ENCODE measurements at places on chromosomes 5 and 9. TPM values are rescaled to one million over a fixed set of nuclear protein-coding genes. Genes with fewer than 3 reads are reported as not detected.

PRSS3 gene
- 30.7 TPM for total RNA-seq

NR5A1 gene
- not detected for total RNA-seq

PCDHAC2 gene
- total RNA-seq = not detected

BAAT gene
- total RNA-seq = not detected

SNCB gene
- not detected for total RNA-seq

SLC45A2 gene
- not detected for total RNA-seq

PDCD1LG2 gene
- 36.8 TPM for total RNA-seq

ENTREP1 gene
- not detected for total RNA-seq

GDF9 gene
- total RNA-seq = not detected

- peak; percentile 49 for DNase-seq
- no peaks in the 10 kb centered on the region for H3K36me3 ChIP-seq
- no peaks in the 10 kb centered on the region for H3K4me1 ChIP-seq
- H3K27me3 ChIP-seq = no peaks in the 10 kb centered on the region
- no peak overlapping the region for H3K27ac ChIP-seq
Measured at GRCh38 chr5:122458278-122458872, 146.3 kb downstream of the SNCAIP start.

GRCh38 chr9:2192356-2192979, 177.3 kb downstream of the SMARCA2 start:
- DNase-seq = peak; percentile 20
- no peaks in the 10 kb centered on the region for H3K27me3 ChIP-seq
- peaks cover 7% of the 10 kb centered on the region for H3K36me3 ChIP-seq
- H3K4me1 ChIP-seq = peaks cover 3% of the 10 kb centered on the region
- H3K4me3 ChIP-seq = no peak overlapping the region

DNA sequence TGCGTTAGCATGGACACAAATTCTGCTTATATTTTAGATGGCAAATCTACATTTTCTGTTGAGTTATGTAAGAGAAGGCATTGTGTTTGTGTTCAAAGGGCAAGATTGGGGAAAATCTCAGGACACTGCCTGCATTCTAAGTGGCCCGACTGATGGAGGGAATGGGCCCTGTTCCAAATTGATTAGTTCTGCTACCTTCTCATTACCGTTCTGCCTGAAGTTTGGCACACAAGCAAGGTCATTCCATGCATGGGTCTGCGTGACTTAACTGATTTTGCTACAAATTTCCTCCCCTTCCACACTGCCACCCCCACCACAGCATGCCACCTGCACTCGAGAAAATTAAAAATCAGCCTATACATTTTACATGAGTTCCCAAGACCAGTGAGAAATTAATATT, 409.9 kb downstream of the BRINP1 start:
- H3K27me3 ChIP-seq = no peaks in the 10 kb centered on the region
- H3K36me3 ChIP-seq = no peaks in the 10 kb centered on the region
- peaks cover 11% of the 10 kb centered on the region for H3K4me1 ChIP-seq
- no peak overlapping the region for H3K27ac ChIP-seq
- no peak overlapping the region for H3K4me3 ChIP-seq

DNA sequence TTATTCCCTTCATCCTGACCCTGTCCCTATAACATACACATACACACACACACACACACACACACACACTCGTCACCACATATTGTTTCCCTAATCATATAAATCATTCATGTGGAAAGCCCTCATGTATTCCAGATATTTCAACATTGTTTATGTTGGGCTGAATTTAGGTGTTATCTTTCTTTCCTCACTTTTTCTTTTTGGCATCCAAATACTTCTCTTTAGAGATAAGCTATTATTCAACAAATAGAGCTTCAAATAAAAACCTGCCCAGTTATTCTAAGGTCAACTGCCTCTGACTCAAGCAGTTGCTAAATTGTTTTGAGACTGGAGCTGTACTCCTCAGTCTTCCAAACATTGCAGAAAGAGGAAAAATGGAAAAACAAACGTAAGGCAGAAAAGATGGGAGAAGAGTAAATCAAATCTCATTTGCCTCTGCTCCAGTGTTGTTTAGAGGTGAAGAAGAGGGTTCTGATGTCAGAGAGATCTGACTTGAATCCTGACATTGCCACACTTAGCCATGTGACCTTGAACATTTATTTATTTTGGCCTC, 215.7 kb downstream of the GAS1 start:
- no peaks in the 10 kb centered on the region for H3K36me3 ChIP-seq
- H3K27me3 ChIP-seq = no peaks in the 10 kb centered on the region
- peak; percentile 70 for DNase-seq
- peaks cover 51% of the 10 kb centered on the region for H3K4me1 ChIP-seq
- no peak overlapping the region for H3K4me3 ChIP-seq

GRCh38 chr9:71487061-71487460, 281.3 kb downstream of the CEMIP2 start:
- H3K27ac ChIP-seq = no peak overlapping the region
- H3K4me3 ChIP-seq = no peak overlapping the region
- no peaks in the 10 kb centered on the region for H3K36me3 ChIP-seq
- no peaks in the 10 kb centered on the region for H3K4me1 ChIP-seq

GRCh38 chr5:61626639-61627282, 294.7 kb downstream of the ZSWIM6 start:
- no peak overlapping the region for H3K27ac ChIP-seq
- DNase-seq = no peak
- H3K27me3 ChIP-seq = no peaks in the 10 kb centered on the region
- H3K4me3 ChIP-seq = peak overlapping the region; percentile 71
- peaks cover 4% of the 10 kb centered on the region for H3K4me1 ChIP-seq
- H3K36me3 ChIP-seq = no peaks in the 10 kb centered on the region

- peaks cover 14% of the 10 kb centered on the region for H3K36me3 ChIP-seq
- no peak for DNase-seq
- no peaks in the 10 kb centered on the region for H3K27me3 ChIP-seq
- H3K27ac ChIP-seq = no peak overlapping the region
Measured at GRCh38 chr9:136407911-136408310, 2.5 kb downstream of the ENTR1 start.

DNA sequence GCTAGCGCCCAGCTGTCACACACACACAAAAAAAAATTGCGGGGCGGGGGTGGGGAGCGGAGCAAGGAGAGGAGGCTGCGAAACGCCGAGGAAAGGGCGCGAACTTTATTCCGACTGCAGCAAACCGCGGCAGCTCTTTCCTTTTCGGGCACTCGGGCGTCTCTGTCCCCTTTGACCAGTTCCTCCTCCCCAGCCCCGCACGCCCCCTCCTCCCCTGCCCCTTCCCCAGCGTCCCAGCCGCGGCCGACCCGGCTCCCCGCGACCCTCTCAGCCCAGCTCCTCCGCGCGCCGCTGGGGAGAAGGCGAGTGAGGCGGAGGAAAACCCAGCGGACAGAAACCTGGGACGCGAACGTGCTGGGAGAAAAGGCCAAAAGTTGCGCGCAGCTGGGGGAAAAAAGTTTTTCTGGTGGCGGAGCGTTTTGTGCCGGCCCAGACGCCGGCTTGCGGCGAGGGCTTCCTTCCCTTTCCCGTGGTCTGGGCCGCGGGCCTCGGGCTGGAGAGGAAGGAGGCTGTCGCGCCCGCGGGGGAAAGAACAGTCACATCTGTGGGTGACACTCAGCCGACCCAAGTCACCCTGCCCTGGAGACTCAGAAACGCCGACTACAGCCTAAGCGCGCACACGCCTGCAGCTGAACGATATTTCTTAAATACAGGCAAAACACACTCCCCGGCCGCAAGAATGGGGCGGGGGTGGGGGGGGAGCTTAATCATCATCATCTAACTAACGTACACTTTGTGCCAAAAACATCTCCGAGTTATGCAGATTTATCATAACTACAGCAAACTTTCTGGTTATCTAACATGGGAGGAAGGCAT, 1.1 kb upstream of the BNC2 start:
- H3K36me3 ChIP-seq = no peaks in the 10 kb centered on the region
- peak overlapping the region; percentile 95 for H3K4me3 ChIP-seq
- DNase-seq = peak; percentile 82
- peak overlapping the region; percentile 67 for H3K27ac ChIP-seq

GRCh38 chr5:38031304-38031703, 191.5 kb upstream of the GDNF start:
- H3K4me3 ChIP-seq = no peak overlapping the region
- H3K27ac ChIP-seq = no peak overlapping the region
- H3K27me3 ChIP-seq = peaks cover 16% of the 10 kb centered on the region
- H3K36me3 ChIP-seq = no peaks in the 10 kb centered on the region

- H3K4me1 ChIP-seq = no peaks in the 10 kb centered on the region
- H3K27ac ChIP-seq = no peak overlapping the region
- DNase-seq = no peak
Measured at GRCh38 chr9:28999806-29000205, 1426.5 kb upstream of the C9orf72 start.

DNA sequence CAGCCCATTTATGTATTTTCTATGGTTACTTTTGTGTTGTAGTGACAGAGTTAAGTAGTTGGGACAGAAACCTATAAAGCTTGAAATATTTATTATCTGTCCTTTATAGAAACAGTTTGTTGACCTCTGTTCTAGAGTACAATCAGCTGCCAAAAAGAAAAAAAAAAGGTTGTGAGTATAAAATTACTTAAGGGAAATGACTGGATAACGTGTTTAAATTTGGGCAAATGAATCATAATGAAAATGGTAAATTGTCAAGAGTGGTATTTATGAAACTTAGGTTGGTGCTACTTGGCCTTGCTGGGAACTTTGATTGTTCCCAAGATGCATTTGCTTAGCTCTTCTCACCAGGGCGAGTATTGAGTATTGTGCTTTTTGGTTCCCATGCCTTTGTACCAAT, 70.2 kb upstream of the IL6ST start:
- H3K4me3 ChIP-seq = no peak overlapping the region
- no peaks in the 10 kb centered on the region for H3K4me1 ChIP-seq
- H3K27ac ChIP-seq = no peak overlapping the region
- H3K36me3 ChIP-seq = no peaks in the 10 kb centered on the region
- H3K27me3 ChIP-seq = no peaks in the 10 kb centered on the region

DNA sequence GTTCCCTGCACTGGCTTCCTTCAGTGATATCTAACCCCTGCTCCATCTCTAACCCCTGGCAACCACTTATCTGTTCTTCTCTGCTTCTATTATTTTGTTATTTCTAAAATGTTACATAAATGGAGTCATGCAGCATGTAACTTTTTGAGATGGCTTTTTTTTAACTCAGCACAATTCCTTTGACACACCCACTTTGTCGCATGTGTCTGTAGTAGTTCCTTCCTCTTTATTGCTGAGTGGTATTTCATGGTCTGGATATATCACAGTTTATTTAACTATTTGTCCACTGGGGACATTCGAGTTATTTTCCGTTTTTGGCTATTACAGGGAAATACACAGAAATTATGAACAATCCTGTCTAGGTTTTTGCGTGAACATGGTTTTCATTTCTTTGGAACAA, 200.2 kb downstream of the TRIO start:
- 0 out of 2 replicates have a peak overlapping the region, but pooled peaks have one; percentile 3 for H3K27ac ChIP-seq
- H3K36me3 ChIP-seq = peaks cover 79% of the 10 kb centered on the region
- peaks cover 11% of the 10 kb centered on the region for H3K4me1 ChIP-seq
- no peaks in the 10 kb centered on the region for H3K27me3 ChIP-seq

DNA sequence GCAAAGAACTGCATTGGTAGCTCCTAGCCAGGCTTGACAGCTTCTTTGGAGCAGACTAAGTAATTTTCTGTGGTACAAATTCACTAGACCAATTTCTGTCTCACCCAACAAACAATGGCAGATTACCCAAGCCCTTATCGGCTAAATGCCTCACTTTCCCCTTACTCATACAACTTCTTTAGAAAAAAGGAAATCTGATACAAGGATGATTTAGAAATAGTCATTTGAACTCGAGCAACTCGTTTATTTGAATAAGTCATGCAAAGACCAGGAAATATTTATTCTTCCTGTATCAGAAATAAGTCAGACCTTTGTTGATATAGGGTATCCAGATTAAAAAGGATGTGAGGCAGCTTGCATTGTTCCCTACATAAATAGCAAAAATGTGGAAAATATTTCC, 170.4 kb upstream of the CDH6 start:
- peaks cover 12% of the 10 kb centered on the region for H3K4me1 ChIP-seq
- no peaks in the 10 kb centered on the region for H3K27me3 ChIP-seq
- H3K27ac ChIP-seq = no peak overlapping the region
- no peak overlapping the region for H3K4me3 ChIP-seq

DNA sequence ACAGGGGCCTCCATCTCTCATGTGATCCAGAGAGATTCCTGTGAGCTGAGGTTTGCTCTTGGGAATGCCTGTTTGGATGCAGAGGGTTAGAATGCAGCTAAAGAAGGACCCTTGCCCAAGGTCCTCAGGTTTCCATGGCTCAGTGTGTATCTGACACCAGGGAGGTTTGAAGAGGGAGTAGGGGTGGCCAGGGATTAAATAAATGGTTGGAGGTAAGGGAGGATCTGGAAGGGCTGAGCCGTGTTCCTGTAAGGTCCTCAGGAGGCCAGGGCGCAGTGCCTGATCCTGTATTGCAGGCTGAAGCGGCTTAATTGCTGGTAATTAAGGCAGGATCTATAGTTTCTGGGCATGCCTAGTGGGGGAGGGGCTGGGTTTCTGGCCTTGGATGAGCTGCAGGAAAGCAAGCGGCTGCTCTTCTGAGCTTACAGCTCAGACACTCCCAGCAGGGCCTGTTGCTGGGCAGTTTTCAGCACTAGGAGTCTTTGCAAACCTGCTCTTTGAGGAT, 41.5 kb upstream of the MAP1B start:
- 0 out of 2 replicates have a peak, but pooled peaks cover 12% of the 10 kb centered on the region for H3K27me3 ChIP-seq
- no peaks in the 10 kb centered on the region for H3K36me3 ChIP-seq
- no peak overlapping the region for H3K4me3 ChIP-seq
- peaks cover 35% of the 10 kb centered on the region for H3K4me1 ChIP-seq

All from GM23248 (cell line).